Osteoblast (primary cell): ENCODE measurements at places on chromosomes 7 and 10. TPM values are rescaled to one million over a fixed set of nuclear protein-coding genes. Genes with fewer than 3 reads are reported as not detected.

The DKK1 gene
- total RNA-seq: 50.7 and 66.2 TPM in 2 replicates

GRCh38 chr7:30176463-30177109 lies 41.8 kb downstream of the MTURN start:
- DNase-seq: no peak

- DNase-seq: no peak
Measured at GRCh38 chr7:146655928-146656797, 539.6 kb downstream of the CNTNAP2 start.

DNA sequence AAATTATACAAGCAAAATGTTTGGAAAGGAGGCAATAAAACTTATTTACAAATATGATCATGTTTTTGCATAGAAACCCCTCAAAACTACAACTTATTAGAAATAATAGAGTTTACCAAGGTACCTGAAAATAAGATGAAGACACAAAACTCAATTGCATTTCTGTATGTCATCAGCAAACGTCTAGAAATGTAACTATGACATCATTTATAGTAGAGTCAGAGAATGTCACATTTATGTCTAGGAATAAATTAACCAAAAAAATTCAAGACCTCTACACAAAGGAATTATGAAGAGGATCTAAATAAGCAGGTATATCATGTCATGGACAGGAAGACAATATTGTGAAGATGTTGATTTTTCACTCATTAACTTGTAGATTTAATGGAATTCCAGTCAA lies 81.1 kb downstream of the PALS2 start:
- no peak for DNase-seq

The LLCFC1 gene
- not detected in 2 replicates for total RNA-seq

The LRIT1 gene
- not detected in 2 replicates for total RNA-seq

The SPDYE2B gene
- total RNA-seq: not detected in 2 replicates

DNA sequence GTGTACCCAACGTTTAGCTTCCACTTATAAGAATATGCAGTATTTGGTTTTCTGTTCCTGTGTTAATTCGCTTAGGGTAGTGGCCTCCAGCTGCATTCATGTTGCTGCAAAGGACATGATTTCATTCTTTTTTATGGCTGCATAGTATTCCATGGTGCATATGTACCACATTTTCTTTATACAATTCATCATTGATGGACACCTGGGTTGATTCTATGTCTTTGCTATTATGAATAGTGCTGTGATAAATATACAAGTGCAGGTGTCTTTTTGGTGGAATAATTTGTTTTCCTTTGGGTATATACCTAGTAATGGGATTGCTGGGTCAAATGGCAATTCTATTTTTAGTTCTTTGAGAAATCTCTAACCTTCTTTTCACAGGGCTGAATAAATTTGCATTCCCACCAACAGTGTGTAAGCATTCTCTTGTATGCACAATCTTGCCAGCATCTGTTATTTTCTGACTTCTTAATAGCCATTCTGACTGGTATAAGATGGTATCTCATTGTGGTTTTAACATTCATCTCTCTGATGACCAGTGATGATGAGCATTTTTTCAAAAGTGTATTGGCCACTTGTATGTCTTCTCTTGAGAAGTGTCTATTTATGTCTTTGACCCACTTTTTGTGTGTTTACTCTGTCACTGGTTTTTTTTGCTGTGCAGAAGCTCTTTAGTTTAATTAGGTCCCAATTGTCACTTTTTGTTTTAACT lies 72.5 kb upstream of the CC2D2B start:
- DNase-seq: no peak

DNA sequence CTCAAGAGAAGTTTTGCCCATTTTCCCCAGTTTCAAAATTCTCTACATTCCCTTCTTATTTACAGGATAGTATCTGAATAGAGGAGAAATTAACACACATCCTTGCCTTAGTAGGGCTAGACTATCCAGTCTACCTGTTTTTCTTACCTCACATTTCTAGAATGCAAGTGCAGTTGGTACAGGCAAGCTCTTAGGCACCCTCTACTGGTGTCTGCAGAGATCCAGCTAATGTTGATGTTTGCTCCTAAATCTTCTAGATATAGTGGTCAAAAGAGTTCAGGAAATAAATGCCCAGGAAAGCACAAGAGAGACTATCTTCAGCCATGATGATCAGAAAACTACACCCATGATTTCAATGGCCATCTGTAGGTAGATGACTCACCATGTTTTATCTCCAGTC lies 205.3 kb downstream of the HTR7 start:
- DNase-seq: no peak

GRCh38 chr7:51029131-51029530 lies 246.4 kb upstream of the GRB10 start:
- peak; percentile 52 for DNase-seq

DNA sequence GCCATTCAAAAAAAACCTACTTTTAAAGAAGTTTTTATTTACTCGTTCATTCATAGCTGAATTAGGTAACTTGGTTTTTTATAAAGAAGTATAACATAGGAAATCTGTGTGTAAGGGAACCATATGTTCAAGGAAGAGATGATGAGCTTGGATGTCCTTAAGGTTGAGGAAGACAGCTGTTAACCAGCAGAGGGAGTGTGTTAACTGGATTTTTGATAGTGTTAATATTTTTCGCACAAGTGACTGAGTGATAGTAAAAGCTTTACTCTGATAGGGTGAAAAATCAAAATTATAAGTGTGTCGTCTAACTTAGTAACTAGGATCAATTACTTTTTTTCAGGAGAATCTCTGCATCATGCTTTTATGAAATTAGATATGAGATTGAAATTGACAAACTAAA lies 134.7 kb downstream of the ARL5B start:
- DNase-seq: no peak

DNA sequence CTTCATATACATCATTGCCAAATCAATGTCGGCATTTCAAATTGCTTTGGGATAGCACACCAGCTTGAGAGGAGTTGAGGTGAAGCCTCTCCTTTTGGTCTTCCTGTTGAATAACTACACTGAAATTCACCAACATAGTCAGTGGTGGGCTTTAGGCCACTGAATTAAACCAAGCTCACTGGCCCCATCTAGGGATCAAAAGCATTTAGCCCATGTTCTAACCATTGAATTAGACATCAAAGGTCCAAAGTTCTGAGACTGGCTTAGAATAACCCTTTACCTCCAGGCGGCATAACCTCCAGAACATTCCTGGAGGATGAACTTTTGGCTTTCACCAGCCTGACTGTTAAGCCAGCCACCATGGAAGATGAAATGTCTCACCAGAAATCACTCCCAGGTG lies 54.6 kb downstream of the BPGM start:
- peak; percentile 83 for DNase-seq

GRCh38 chr10:34231441-34232180 lies 583.5 kb downstream of the PARD3 start:
- no peak for DNase-seq

GRCh38 chr7:112124061-112124766 lies 82.0 kb downstream of the DOCK4 start:
- no peak for DNase-seq

The DPYSL4 gene
- 0.72 and 2.4 TPM in 2 replicates for total RNA-seq

- DNase-seq: peak; percentile 47
Measured at GRCh38 chr10:59561477-59562121, 148.1 kb downstream of the SLC16A9 start.
